ENCODE measurements at places on chromosomes 5 and 9. TPM values are rescaled to one million over a fixed set of nuclear protein-coding genes. Genes with fewer than 3 reads are reported as not detected.

The PCDHGA6 gene
- 0.36 TPM for polyA plus RNA-seq

The ATOSB gene
- polyA plus RNA-seq, result 19.6 TPM

The SLC34A1 gene
- 0.13 TPM for polyA plus RNA-seq

The ARSI gene
- polyA plus RNA-seq, result 0.77 TPM

The GRIA1 gene
- 0.01 TPM for polyA plus RNA-seq

The KIF20A gene
- 8.8 TPM for polyA plus RNA-seq

The SGTB gene
- polyA plus RNA-seq, result 0.73 TPM

The LMNB1 gene
- 10.4 TPM for polyA plus RNA-seq

The ATOX1 gene
- 77.3 TPM for polyA plus RNA-seq

The ADAMTS12 gene
- polyA plus RNA-seq, result 0.06 TPM

The CCDC187 gene
- polyA plus RNA-seq, result not detected

The GZMA gene
- 2.8 TPM for polyA plus RNA-seq

The SHC3 gene
- polyA plus RNA-seq, result 0.19 TPM

The CTXN3 gene
- 0.14 TPM for polyA plus RNA-seq

The SYK gene
- 16.5 TPM for polyA plus RNA-seq

The LRRTM2 gene
- 0.01 TPM for polyA plus RNA-seq

The TMEFF1 gene
- 0.02 TPM for polyA plus RNA-seq

The FOXD4L6 gene
- polyA plus RNA-seq, result 0.04 TPM

The BSPRY gene
- polyA plus RNA-seq, result 17.2 TPM

The FGF1 gene
- 0.56 TPM for polyA plus RNA-seq

The CYLC2 gene
- not detected for polyA plus RNA-seq

The DNAI1 gene
- polyA plus RNA-seq, result not detected

The C9orf50 gene
- 0.05 TPM for polyA plus RNA-seq

The SPINK13 gene
- polyA plus RNA-seq, result not detected

The NR2F1 gene
- polyA plus RNA-seq, result 9.5 TPM

The CDH9 gene
- not detected for polyA plus RNA-seq

The BHMT2 gene
- polyA plus RNA-seq, result 4.4 TPM

The C5 gene
- 1.7 TPM for polyA plus RNA-seq

All from esophagus (tissue), 2 donors.